ENCODE measurements at places on chromosomes 12 and 14. TPM values are rescaled to one million over a fixed set of nuclear protein-coding genes. Genes with fewer than 3 reads are reported as not detected.

Gene BBOF1
- 4.5 TPM for total RNA-seq

- DNase-seq: no peak
Observed at GRCh38 chr12:27505761-27506160, 18.2 kb upstream of the PPFIBP1 start.

GRCh38 chr12:41919048-41919447, 225.6 kb downstream of the GXYLT1 start:
- no peak for DNase-seq

- DNase-seq: peak; percentile 55
Observed at GRCh38 chr12:94545935-94546771, 86.5 kb upstream of the CEP83 start.

DNA sequence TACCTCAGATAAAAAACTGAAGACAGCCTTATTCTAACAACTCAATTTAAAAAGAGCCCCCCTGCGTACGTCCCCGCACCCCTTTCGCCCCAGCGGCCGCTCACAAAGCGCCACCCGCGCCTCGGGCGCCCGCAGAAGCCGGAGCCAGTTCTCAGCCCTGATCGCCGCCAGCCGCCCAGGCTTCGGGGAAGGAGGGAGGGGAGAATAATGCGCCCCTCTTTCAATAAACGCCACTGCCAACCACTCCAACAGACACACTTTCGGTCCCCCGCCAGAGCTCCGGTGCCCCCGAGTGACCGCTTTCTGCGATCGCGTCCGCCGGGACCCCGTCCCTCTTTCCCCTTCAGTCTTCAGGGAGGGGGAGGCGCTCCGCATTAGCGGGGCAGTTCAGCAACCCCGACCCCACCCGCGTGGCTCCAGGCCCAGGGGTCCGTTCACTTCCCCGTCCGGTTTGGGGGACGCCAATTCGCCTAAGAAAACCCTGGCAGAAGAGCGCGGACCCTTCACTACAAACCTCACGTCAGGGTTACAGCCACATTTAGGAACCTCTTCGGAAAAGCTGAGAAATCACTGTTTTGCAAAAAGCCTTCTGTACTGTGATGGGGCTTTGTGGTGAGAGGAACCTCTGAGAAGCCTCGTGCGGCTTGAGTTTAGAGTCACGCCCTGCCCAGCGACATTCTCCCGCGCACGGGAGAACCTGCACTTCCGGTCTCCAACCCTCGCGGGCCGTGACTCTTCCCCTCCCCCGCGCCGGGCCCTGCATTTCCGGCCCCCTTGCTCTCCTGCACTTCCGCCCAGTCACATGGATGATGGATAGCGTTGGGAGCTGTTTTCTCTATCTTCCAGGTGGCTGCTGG, 18.7 kb downstream of the FOXG1 start:
- peak; percentile 76 for DNase-seq

GRCh38 chr14:76769636-76770292, 8.5 kb downstream of the VASH1 start:
- no peak for DNase-seq

GRCh38 chr12:115064296-115064695, 380.3 kb upstream of the TBX3 start:
- DNase-seq: no peak

DNA sequence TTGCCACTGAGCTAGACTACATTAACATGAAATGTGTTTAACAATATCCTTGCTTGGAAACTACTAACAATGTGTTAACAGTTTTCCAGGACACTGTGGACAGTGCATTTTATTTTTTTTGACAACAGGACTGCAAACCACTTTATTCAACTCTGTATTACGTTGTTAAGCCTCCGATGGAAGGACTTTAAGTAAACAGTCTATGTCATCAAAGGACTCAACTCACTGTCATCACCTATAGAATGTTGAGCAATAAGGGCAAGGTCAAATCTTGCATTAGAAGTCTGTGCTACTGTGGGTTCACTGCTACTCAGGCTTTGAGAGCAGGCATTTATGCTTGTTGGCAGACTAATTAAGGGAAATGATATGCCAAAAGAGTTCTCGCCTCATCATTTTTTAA, 483.7 kb downstream of the FLRT2 start:
- DNase-seq: no peak

DNA sequence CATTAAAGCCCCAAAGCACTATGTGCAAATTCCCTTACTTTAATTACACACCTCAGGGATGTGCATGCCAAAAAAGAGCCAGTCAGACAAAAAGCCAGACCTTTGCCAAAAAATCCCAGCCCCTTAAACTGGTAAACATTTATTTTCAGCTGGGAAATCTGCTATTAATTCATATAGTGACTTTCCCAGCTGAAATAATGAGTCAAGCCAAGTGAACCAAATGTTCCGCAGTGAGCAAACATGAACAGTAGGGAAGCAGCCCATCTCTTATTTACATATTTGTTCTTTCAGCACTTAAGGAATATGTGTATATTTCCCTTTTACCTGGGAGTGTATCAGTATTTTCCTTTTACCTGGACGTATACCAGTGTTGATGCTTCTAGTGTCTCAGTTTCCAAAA, 44.0 kb upstream of the OTX2 start:
- no peak for DNase-seq

DNA sequence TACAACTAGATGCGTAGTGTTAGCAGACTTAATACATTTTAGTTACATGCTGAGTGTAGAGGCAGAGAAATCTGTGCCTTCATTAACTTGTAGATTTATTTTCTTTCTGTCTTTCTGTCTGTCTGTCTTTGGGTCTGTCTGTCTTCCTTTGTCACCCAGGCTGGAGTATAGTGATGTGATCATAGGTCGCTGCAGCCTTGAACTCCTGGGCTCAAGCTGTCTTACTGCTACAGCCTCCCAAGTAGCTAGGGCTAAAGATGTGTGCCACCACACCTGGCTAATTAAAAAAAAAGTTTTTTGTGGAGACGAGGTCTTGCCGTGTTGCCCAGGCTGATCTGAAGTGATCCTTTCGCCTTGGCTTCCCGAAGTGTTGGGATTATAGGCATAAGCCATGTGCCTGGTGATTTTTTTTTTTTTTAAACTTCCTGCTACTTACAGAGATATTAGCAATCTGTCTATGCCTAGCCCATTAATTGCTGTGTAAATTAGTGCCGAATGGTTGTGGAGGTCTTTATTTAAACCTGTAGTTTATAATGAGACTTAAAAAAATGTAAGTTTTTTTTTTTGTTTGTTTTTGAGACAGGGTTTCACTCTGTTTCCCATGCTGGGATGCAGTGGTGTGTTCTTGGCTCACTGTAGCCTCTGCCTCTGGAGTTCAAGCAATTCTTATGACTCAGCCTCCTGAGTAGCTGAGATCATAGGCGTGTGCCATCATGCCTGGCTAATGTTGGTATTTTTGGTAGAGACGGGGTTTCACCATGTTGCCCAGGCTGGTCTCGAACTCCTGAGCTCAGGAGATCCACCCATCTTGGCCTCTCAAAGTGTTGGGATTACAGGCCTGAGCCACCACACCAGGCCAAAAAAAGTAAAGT, 22.8 kb downstream of the ERC1 start:
- DNase-seq: no peak

Gene TAS2R30
- total RNA-seq: 2.1 TPM

Gene TUBA1A
- 92.6 TPM for total RNA-seq

DNA sequence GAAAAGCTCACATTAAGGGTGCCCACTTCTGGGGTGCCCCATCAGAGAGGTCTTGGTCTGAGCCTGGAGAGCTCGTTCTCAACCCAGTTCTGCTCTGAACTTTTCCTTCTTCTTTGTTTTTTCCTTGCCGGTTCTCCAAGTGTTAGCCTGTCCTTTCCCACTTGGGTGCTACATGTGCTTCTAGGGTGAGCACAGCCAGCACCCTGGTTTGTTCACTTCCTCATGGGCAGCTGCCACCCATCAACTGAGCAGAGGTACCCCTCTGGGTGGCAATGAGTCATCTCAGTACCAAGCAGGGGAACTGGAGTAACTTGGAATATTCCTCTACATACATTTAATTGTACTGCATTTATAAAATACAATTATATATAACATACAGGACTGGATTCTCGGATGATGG, 3.9 kb upstream of the SYNE3 start:
- DNase-seq: no peak

Gene TSHR
- total RNA-seq: not detected

DNA sequence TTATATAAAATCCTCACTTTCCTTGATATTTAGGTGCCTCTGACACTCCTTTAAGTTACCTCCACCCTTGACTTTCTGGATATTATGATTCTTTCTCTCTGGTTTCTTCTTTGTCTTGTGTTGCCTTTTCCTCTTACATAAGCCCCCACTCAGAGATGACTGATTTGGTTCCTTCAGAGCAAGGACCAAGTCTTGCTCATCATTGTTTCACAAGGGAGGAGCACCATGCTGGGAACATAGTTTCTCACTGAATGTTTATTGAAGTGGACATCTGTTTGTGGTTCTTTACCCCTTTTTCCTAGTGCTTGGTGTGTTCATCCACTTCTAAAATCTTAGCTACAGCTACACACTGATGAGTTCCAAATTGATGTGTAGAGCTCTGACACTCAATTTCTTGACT, 161.3 kb upstream of the PTPRQ start:
- DNase-seq: no peak

All from upper lobe of left lung (tissue), 6 donors.